Activated naive CD8-positive, alpha-beta T cell treated with anti-CD3 and anti-CD28 coated beads, Interleukin-2, amount 50 U/mL, for 24 hours (primary cell): ENCODE measurements at places on chromosomes 12 and 14.

DNA sequence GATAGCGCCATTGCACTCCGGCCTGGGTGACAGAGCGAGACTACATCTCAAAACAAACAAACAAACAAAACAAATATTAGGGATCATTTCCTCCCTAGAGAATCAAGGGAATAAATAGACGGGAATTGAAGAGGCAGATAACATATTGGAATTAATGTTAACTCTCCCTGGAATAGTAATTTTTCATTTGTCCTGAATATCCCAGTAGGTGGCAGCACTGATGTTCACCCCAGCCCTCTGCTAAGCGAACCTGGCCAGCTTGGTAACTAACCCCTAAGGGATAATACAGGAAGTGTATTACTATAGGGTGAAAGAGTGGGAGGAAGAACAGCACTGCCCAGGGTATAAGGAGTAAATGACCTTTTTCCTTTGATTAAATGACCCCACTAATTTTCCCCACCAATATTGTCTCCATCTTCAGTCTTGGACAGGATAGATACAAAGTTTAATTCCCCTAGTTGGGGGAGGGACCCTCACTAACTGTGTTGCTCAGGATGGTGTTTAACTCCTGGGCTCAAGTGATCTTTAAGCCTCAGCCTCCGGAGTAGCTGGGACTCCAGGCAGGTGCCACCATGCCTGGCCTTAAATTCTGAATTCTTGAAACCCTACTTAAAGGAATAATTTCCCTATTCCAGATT lies 40.5 kb downstream of the SLC2A14 start:
- peak; percentile 22 for DNase-seq

DNA sequence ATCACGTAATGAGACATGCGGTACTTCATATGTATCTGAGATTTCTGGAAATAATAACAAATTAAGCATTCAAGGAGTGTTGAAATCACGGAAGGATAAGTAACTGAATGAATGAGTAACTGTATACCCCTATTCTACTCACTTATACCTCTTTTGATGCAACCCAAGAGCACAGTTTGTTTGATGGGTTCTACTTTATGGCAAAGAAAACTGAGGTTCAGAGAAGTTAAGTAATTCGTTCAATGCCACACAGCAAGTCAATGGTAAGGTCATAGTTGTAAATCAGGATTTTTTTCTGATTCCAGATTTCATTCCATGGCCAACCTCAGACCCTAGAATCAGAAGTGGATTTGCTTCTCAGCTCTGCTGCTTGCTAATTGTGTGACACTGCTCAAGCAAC lies 544.5 kb upstream of the TBX3 start:
- DNase-seq, result no peak

GRCh38 chr14:87142551-87143211 lies 850.3 kb downstream of the GALC start:
- no peak for DNase-seq

DNA sequence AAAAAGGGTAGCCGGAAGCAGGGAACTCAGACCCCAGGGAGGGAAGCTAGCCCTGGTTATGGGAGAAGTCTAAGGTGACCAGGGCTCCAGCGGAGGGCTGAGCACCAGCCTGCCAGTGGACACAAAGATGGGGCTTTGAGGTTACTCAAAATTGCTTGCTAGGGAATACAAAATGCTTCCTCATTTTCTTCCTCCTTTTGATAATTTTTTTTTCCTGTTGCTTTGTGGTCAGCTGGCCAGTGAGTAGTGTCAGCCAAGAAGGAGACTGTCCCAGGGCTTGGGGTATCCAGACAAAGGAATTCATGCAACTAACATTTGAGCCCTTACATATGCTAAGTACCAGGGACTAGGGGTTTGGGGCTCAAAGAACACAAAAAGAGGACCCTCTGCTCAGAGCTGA lies 206.2 kb downstream of the PPM1H start:
- no peak for DNase-seq

- no peak for DNase-seq
These were observed 78.5 kb downstream of the MAP1LC3B2 start for GRCh38 chr12:116637589-116638150.

DNA sequence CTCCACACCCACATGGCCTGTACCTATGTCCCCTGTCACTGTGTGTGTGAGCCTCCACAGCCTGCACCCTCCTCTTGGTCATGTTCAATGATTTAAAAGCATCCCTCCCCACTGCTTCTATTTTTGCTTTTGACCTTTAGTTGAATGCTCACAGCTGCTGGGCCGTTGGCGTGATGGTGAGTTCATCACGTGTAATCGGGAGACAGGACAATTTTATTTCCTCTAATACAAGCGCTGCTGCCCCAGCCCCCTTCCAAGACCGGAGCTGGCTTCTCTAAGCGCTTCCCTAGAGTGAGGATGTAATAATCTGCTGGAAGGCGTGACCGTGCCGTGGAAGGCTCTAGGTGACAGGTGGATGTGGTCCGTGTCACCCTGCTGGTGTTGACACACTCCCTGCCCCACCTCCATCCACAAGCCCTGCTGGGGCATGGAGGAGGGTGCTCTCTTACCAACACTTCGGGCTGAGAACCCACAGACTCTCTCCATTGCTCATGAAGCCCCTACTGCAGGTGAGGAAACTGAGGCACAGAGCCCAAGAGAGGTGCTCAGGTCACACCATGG lies 25.4 kb downstream of the CCDC85C start:
- DNase-seq, result no peak

GRCh38 chr14:99047441-99048031 lies 224.5 kb downstream of the BCL11B start:
- DNase-seq, result no peak

DNA sequence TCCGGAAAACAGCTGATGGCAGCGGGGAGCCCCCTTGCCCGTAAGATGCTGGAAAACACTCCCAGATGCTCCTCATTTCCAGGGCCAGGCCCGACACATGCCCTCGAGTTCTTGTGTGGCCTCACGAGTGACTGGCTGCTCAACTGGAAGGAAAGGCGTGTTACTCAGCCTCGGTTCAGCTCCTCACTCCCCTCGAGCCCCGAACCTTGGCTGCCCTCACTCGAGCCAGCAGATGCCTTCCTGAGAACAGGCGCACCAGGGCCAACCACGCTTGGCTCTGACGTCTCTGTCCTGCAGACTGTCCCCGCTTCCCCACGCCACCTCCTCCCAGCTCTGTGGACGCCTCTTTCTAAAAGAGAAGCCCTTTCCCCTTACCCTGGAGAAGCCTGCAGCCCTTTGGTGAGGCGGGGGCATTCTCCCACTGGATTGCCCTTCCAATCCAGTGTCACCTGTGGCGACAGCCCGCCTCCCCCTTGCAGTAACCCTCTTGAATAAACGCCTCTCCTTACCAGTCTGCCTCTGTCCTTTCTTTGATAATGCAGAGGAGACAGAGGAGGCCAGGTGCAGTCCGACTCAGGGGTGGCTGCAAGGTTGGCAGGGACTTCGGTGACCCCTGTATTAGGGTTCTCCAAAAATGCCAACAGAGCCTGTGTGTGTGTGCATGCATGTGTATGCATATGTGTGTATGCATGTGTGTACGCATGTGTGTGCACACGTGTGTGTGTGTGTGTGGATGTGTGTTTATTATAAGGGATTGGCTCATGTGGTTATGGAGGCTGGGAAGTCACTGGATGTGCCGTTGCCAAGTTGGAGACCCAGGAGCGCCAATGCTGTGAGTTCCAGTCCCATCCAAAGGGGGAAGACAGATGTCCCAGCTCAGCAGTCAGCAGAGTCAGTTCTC lies 166.3 kb downstream of the KIF26A start:
- DNase-seq, result no peak

GRCh38 chr12:122304924-122305323 lies 38.6 kb upstream of the VPS33A start:
- DNase-seq, result no peak

DNA sequence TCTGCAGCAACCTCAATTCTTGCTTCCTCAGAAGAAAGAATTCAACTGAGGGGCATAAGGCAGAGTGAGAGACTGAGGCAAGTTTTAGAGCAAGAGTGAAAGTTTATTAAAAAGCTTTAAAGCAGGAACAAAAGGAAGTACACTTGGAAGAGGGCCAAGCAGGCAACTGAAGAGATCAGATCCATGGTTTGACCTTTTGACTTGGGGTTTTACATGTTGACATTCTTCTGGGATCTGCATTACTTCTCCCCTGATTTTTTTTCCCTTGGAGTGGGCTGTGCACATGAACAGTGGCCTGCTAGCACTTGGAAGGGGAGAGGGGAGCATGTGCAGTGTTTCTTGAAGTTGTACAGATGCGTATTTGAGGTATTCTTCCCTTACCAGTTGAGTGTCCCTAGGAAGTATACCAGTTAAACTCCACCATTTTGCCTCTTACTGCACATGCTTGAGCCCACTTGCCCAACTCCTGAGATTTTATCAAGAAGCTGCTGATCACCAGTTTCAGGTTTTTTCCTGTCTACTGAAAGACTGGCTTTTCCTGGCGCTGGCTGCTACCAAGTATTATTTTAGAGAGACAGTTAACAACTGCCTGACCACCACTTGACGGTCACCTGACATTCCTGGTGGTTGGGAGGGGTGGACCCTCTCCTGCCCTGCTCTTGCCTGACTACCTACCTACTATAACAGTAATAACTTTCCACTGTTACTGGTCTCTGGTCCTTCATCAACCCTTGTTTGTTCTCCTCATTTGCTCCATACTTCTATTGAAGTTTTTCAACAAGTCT lies 26.0 kb upstream of the TMTC2 start:
- no peak for DNase-seq

DNA sequence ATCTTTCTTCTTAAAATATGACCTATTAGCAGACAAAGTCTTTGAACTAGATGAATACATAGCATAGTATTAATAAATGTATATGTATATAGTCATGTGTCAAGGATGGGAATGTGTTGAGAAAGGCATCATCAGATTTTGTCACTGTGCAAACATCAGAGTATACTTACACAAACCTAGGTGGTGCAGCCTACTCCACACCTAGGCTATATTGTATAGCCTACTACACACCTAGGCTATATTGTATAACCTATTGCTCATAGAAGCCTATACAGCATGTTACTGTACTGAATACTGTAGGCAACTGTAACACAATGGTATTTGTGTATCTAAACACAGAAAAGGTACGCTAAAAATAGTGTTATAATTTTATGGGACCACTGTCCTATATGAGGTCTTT lies 47.6 kb downstream of the PTPN21 start:
- no peak for DNase-seq

DNA sequence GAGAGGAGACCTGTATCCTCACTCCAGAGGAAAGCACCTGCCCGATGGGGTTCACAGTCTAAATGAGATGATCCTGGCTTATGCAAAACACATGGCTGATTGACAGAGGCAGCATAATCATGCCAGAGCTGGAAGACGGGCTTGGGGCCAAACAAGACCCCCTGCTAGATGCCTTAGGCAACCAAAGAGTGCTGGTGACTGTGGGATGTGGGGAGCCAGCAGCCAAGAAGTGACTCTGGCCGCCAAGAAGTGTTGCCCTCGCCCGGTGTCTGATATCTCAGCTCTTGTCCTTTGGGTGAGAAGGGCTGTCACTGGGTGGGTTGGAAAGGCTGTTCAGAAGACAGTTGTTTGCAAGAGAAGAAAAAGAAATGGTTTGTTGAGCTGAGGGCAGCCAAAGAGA lies 56.7 kb downstream of the PLEKHG3 start:
- DNase-seq, result no peak

DNA sequence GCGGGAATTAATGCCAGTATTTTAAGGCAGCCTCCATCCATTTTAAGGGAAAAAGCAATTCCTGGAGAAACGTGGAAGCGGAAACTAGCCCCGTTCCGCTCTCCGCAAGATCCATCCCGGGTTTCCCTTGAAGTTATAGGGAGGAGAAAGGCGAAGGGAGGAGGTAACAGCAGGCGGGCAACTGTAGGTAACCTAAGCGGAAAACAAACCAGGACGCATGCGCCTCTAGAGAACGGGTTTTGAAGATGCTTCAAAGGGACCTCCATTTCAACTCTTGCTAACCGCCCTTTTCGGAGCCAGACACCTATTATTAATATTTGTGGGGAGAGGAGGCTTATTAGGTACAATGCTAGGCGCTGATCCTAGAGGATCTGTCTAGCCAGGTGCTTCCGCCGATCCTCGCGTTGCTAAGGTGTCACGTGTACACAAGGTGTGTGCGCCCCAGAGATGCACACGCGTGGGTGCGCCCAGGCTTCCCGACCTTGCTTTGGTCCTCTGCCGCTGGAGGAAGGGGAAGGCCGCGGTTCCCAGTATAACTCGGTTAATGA lies 6.2 kb downstream of the TBX5 start:
- no peak for DNase-seq

DNA sequence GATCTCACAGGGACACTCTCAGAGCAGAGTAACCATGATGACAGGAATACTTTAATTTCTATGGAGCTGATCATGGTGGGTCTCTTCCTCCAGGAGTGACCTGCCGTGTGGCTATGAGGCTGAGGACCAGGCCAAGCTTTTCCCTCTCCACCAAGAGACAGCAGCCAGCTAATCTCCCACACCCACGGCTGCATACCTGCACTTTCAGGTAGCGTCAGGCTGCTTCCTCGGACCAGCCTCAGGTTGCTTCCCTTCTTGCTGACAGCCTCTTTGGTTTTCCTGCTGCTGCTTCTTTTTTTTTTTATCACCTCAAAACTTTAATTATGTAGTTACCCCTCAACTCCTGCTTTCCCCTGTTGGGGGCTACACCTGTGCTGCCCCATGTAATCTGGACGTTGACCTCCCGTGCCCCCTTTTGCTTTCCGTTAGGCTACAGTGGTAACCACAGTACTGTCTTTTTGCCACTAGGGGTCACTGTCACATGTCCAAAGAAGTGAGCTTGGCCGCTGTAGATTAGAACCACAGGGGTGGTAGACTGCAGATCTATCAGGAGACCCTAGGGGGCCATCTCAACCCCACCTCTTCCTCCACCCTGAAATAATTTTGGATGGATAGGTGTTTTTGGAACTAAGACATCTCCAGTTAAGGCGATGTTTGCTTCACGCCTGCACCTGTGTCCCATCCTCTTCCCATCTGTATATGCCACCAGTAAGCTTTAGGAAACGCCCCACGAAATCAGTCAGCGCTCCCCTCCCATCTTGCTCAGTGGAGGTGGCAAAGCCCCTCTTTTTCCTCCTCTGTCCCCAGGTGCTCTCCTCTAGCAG lies 7.8 kb upstream of the PIP4K2C start:
- peak; percentile 66 for DNase-seq

- DNase-seq, result no peak
These were observed 43.9 kb downstream of the SSPN start for GRCh38 chr12:26239122-26239851.

- no peak for DNase-seq
These were observed 5.6 kb downstream of the ZNF385A start for GRCh38 chr12:54378796-54379397.

GRCh38 chr12:94304012-94304411 lies 155.6 kb downstream of the PLXNC1 start:
- DNase-seq, result no peak

GRCh38 chr12:86634456-86635410 lies 378.5 kb upstream of the MGAT4C start:
- DNase-seq, result no peak

- no peak for DNase-seq
These were observed 5.7 kb downstream of the SLC4A8 start for GRCh38 chr12:51430196-51430895.

- DNase-seq, result no peak
These were observed 12.5 kb downstream of the CFAP251 start for GRCh38 chr12:121930862-121931261.
